Panc1 (cell line): ENCODE measurements at places on chromosomes 6 and 20.

GRCh38 chr6:170199716-170200115, 91.2 kb downstream of the DLL1 start:
- H3K4me3 ChIP-seq, result no peak overlapping the region
- no peaks in the 10 kb centered on the region for H3K4me1 ChIP-seq
- H3K27ac ChIP-seq, result no peak overlapping the region
- no peak for DNase-seq

GRCh38 chr6:41229721-41230120, 1.6 kb downstream of the TREML4 start:
- peaks cover 20% of the 10 kb centered on the region for H3K27me3 ChIP-seq
- no peak for DNase-seq
- H3K27ac ChIP-seq, result no peak overlapping the region

- H3K36me3 ChIP-seq, result no peaks in the 10 kb centered on the region
- no peak overlapping the region for H3K4me3 ChIP-seq
- H3K4me1 ChIP-seq, result peaks cover 41% of the 10 kb centered on the region
- DNase-seq, result no peak
- H3K27ac ChIP-seq, result no peak overlapping the region
- no peaks in the 10 kb centered on the region for H3K27me3 ChIP-seq
Measured at GRCh38 chr6:43127180-43127579, 43.9 kb upstream of the SRF start.

DNA sequence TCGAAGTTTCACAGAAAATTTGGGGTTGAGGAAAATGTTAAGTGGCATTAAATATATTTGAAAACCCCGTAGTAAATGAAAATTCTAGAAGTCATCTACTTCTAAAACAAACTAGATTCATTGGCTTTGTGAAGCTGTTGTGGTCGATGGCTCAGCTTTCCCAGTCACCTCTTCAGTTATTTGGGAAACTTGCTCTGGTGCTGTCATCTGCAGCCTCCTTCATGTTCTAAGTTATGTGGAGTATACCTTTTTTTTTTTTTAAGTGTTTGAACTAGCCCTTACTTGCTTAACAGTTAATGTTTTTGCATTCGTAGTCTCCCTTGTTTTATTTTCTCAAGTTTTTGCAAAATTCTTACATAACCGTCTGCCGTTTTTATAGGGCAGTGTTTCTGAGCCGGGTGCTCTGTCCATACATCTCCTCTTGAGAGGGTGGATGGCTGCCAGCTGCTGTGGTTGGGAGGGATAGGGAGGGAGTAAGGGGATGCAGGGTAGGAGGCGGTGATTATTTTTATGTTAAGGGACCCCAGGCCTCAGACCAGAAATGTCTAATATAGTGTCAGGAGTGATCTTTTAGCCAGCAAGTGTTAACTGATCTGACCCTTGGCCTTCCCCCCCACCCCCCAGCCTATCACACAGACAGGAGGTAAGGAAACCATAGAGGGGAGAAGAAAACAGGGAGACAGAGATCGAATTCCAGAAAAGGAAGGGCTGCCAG, 7.1 kb downstream of the RREB1 start:
- no peak overlapping the region for H3K27ac ChIP-seq
- H3K4me3 ChIP-seq, result no peak overlapping the region
- no peaks in the 10 kb centered on the region for H3K36me3 ChIP-seq
- H3K4me1 ChIP-seq, result peaks cover 75% of the 10 kb centered on the region

- no peaks in the 10 kb centered on the region for H3K27me3 ChIP-seq
- DNase-seq, result no peak
- peaks cover 15% of the 10 kb centered on the region for H3K4me1 ChIP-seq
Measured at GRCh38 chr6:71482742-71483141, 194.1 kb downstream of the OGFRL1 start.

DNA sequence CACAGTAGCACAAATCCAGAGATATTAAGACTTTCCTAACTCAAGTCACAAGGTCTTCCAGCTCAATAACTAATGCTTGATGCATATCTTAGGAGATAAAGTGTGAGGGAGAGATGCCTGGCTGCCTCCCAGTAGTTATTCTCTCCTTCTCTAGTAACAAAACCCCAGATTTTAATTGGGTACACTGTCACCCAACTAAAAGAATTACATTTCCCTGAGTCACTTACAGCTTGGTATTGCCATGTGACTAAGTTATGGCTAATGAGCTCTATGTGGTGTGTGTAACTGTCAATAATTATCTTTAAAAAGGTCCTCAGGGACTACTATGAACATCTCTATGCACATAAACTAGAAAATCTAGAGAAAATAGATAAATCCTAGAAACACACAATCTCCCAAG, 32.0 kb downstream of the KIF6 start:
- no peaks in the 10 kb centered on the region for H3K27me3 ChIP-seq
- no peak overlapping the region for H3K27ac ChIP-seq
- H3K36me3 ChIP-seq, result no peaks in the 10 kb centered on the region

DNA sequence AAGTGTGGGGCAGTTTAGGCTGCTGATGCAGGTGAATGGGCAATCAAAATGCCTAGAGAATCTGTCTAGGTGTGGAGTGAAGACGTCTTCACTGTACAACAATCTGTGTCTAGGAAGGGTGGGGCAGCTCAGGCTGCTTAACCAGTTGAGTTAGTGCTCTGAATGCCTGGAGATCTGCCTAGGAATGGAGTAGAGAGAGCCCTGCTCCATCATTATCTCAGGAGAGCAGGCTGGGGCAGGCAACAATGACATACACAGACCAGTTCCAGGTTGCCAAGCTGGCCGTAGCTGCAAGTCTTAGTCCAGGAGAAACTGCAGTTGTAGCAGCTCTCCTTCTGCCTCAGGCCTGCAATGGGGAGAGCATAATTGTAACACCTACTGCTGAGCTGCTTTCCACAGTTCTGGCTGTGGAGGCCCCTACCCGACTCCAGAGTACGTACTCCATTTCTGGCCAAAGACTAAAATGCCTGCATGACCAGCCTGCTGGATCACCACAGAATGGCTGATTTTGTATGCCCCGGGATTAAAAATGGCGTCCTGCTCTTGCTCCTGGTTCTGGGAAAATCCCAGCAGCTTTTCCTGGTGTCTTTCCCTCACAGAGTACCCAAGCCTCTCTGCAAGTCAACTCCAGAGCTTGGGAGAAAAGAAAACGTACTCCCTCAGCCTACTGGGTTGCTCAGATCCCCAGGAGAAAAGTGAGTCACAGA, 545.4 kb downstream of the ADGRB3 start:
- no peaks in the 10 kb centered on the region for H3K36me3 ChIP-seq
- H3K4me3 ChIP-seq, result no peak overlapping the region
- H3K4me1 ChIP-seq, result no peaks in the 10 kb centered on the region
- no peak for DNase-seq
- no peak overlapping the region for H3K27ac ChIP-seq

GRCh38 chr20:9110916-9111432, 42.1 kb downstream of the PLCB4 start:
- no peaks in the 10 kb centered on the region for H3K4me1 ChIP-seq
- H3K4me3 ChIP-seq, result no peak overlapping the region

DNA sequence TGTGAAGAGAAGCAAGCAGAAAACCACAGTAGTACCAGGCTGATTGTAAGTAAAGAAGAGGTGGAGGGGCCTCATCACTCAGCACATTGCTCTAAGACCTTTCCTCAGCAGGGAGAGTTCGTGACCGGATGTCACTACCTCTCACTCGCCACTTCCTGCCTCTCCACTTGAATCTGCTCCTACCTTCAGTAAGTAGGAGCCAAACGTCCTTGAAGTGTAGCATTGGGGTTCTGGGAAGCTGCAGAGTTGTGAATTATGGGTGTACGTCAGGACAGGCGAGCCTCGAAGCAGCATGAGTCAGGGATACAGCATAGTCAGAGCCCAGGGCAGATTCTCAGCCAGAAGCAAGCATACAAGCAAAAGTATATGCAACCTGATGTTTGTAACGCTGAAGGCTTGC, 224.9 kb downstream of the PHACTR1 start:
- H3K4me3 ChIP-seq, result no peak overlapping the region
- no peaks in the 10 kb centered on the region for H3K36me3 ChIP-seq
- H3K27me3 ChIP-seq, result no peaks in the 10 kb centered on the region
- H3K4me1 ChIP-seq, result no peaks in the 10 kb centered on the region

DNA sequence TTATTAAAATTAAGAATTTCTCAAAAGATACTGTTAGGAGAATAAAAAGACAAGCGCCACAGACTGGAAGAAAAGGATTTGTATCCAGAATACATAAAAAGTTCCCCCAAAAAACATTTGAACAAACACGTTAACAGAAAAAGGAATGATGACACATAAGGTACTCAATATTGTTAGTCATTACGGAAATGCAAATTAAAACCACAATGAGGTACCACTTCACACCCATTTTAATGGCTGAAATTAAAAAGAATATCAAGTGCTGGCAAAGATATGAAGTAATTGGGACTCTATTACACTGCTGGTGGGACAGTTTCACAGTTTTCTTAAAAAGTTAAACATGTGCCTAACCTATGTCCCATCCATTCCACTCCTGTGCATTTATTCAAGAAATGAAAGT, 51.4 kb downstream of the HECA start:
- no peaks in the 10 kb centered on the region for H3K36me3 ChIP-seq
- 0 out of 2 replicates have a peak, but pooled peaks cover 2% of the 10 kb centered on the region for H3K27me3 ChIP-seq
- no peak overlapping the region for H3K4me3 ChIP-seq
- no peak overlapping the region for H3K27ac ChIP-seq
- no peak for DNase-seq
- no peaks in the 10 kb centered on the region for H3K4me1 ChIP-seq

DNA sequence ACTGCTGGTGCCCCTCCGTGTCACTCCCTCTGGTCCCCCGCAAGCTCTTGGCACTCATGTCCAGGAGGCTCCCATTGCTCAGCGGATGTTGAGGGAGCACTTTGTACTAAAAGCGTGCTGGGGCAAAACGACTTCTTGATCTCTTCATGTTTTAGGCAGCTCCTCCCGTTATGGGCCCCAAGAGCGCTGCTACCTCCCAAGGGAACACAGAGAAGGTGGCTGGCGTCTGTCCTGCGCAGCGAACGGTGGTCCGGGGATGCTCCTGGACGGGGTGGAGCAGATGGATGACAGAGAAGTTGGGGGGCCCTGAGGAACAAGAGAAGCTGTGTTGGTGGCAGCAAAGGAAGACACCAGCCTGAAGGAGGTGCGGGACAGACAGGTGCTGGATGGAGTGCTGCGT, 99.8 kb downstream of the TMEM242 start:
- no peak for DNase-seq
- no peaks in the 10 kb centered on the region for H3K27me3 ChIP-seq
- H3K27ac ChIP-seq, result no peak overlapping the region
- no peak overlapping the region for H3K4me3 ChIP-seq
- no peaks in the 10 kb centered on the region for H3K36me3 ChIP-seq

DNA sequence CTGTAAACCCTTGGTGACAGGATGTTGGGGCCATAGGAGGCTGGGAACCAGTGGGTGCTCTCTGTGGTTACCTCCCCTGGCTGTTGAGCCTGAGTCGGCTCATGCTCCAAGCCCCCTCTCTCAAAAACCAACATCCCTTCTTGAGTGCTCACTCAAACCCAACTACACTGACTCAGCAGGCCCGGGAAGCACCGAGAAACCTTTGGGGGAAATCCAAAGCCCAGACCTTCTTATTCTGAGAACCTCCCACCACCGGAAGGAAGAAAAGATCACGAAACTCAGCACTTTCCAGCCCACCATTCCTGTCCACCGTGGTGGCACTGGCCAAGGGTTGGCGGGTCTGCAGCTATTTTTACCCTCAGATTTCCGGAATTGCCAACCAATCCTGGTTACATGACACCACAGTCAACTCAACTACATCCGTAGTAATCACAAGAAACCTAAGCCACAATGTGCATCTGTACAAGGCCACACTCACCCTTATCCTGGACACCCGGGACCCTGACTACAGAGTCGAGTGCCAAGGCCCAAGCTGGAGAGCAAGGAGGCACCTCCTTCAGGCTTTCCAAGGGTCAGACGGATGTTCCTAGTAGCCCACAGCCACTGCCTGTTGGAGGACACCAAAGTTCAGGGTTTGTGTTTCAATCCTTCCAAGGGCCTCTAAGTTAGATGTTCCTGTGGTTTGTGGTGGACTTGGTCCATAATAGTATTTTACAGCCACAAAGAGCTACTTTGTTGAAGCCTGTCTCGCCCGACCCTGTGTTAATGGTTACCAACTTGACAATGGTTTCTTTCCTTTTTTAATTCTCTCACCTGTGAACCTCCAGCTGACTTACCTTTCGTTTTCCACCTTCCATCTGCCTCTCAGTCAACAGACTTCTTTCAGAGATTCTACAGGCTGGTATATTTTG, 317.0 kb downstream of the CDC5L start:
- no peaks in the 10 kb centered on the region for H3K27me3 ChIP-seq
- no peaks in the 10 kb centered on the region for H3K36me3 ChIP-seq
- DNase-seq, result no peak
- no peaks in the 10 kb centered on the region for H3K4me1 ChIP-seq
- H3K27ac ChIP-seq, result no peak overlapping the region

GRCh38 chr20:50460608-50461267, 49.4 kb upstream of the PTPN1 start:
- H3K27me3 ChIP-seq, result no peaks in the 10 kb centered on the region
- no peak overlapping the region for H3K27ac ChIP-seq

DNA sequence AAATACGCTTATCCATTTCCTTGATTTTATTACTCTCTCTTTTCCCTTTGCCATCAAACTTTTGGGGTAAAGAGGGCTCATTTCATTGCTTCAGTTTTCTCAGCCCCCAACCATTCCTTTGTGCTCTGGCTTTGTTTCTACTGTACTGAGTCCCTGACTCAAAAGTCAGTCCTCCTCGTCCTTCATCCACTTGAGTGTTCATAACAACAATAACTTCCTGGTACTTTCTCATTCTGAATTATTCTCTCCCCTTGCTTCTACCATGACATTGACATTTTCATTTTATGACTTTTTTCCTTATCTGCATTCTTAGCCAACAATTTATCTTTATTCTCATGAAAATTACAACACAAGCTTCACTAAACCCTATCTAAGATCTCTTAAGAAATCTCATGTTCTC, 911 bp downstream of the ENPP3 start:
- no peaks in the 10 kb centered on the region; the same call in none of the 2 replicates for H3K27me3 ChIP-seq
- no peak for DNase-seq
- H3K4me1 ChIP-seq, result no peaks in the 10 kb centered on the region
- no peak overlapping the region for H3K4me3 ChIP-seq
- H3K36me3 ChIP-seq, result no peaks in the 10 kb centered on the region
- H3K27ac ChIP-seq, result no peak overlapping the region

DNA sequence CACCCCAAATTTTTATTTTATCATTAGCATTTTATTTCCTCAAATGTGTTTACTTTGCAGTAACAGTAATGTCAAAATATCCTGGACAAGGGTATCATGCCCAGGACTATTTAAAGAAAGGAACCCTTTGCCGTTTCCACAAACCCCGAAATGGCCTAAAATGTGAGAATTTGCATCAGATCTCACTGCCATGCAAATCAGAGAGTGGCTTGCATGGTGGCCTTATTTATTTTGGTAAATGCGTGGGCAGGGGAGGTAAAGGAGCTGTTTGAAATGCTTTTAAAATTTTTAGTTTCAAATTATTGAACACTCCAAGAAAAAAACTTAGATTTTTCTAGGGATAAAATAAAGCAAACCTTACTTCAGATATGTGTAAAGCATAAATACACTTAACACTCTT, 43.8 kb downstream of the ADAT2 start:
- H3K4me1 ChIP-seq, result no peaks in the 10 kb centered on the region
- no peak overlapping the region for H3K27ac ChIP-seq
- no peaks in the 10 kb centered on the region for H3K36me3 ChIP-seq
- H3K4me3 ChIP-seq, result no peak overlapping the region
- H3K27me3 ChIP-seq, result no peaks in the 10 kb centered on the region
